ENCODE measurements at places on chromosomes 1 and 21.

DNA sequence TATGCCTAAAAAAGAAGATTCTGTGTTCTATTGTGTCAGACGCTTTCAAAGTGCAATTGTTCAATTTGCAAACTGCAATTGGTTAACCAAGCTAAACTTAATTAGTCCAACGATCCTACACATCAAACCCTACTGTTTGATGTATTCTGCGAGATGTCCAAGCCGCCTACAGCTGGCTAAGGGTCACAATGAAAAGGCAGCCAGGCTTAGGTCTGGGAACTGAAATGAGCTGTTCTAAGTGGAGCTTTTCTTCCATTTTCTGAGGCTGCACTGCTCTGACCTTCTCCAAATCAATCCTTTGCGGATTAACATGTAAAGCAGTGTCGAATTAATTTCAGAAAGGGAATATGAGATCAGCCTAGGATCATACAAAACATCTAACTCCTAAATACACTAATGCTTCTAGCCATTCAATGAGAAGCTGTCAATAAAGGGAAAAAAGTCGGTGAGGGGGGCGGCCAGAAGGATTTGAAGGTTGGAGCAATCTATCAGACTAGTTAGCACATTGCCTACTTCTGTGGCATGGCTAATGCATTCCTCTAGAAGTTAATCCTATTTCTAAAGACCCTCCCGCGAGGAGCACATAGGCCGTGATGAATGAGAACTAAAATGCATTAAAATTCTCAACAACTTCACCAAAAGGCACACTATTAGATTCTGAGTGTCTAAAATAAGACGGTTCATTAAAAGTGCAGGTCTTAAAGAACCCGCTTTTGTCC is 119.0 kb downstream of the SIM2 start:
- DNase-seq, result no peak

- no peak for DNase-seq
These were observed 707 bp upstream of the GPR153 start for GRCh38 chr1:6261615-6261995.

GRCh38 chr1:61399199-61399598 is 316.8 kb downstream of the NFIA start:
- DNase-seq, result no peak

DNA sequence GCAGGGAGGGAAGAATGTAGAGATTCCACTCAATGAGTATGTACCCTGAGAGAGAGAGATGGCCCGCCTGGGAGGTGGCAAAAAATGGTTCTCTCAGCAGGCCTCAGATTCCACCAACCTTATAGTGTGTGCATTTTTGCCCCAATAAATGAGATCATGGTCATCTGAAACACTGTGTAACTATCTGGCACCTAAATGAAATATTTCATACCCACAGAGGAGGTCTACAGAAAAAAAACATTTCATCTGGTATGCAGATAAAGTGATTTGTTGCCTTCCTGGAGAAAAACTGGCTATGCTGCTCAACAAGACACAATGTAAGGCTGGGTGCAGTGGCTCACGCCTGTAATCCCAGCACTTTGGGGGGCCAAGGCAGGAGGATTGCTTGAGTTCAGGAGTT is 4.9 kb downstream of the TMCO2 start:
- DNase-seq, result no peak

- DNase-seq, result no peak
These were observed 77.0 kb upstream of the IFNAR2 start for GRCh38 chr21:33152732-33153130.

- no peak for DNase-seq
These were observed 66.1 kb upstream of the CXADR start for GRCh38 chr21:17446737-17447136.

GRCh38 chr1:156928043-156928602 is 7.7 kb downstream of the LRRC71 start:
- DNase-seq, result no peak

DNA sequence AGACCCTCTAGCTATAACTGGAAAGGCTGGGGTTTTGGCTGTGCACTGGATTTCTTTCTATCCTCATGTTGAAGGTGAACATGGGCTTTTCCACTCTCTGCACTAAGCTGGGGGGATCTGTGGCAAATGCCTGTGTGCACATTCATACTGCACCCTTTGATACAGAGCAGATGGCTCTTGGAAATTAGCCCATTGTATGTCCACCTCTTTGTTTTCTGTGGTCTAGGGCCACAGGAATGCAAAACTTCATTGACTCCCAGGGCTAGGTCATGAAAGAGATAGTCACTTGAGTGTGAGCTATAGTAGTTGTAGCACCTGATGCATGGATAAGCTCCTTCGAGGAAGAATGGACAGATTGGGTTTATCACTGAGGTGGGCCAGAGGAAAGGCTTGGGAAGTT is 5.7 kb upstream of the OR14A16 start:
- no peak for DNase-seq

DNA sequence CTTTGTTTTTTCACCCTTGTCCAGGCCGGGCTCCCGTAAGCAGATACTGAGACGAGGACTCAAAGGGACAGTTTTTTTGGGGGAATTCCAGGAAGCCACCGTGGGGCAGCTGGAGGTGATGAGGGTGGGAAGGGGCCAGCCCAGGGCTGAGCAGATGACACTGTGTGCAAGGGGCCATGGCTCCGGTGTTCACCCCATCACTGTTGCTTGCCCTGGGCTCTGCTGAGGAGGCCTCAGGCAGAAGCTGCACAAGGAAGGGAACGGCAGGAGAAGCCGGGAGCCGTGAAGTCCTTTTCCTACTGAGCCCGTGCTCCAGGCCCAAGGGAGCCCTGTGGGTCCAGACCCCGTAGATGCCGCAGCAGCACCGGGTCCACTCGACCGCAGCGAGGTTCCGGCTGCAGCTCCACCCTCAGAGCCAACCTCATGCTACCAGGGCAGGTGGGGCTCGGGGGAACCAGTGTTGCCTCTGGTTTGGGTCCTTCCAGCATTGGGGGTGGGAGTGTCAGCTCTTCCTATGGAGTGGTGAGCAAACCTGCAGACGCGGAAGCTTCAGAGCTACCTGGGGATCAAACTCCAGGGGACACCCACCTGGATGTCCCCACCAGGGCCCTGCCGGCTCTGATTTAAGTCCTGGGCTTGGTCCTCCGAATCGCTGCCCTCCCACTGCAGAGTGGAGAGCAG is 4.3 kb upstream of the CALML6 start:
- no peak for DNase-seq

DNA sequence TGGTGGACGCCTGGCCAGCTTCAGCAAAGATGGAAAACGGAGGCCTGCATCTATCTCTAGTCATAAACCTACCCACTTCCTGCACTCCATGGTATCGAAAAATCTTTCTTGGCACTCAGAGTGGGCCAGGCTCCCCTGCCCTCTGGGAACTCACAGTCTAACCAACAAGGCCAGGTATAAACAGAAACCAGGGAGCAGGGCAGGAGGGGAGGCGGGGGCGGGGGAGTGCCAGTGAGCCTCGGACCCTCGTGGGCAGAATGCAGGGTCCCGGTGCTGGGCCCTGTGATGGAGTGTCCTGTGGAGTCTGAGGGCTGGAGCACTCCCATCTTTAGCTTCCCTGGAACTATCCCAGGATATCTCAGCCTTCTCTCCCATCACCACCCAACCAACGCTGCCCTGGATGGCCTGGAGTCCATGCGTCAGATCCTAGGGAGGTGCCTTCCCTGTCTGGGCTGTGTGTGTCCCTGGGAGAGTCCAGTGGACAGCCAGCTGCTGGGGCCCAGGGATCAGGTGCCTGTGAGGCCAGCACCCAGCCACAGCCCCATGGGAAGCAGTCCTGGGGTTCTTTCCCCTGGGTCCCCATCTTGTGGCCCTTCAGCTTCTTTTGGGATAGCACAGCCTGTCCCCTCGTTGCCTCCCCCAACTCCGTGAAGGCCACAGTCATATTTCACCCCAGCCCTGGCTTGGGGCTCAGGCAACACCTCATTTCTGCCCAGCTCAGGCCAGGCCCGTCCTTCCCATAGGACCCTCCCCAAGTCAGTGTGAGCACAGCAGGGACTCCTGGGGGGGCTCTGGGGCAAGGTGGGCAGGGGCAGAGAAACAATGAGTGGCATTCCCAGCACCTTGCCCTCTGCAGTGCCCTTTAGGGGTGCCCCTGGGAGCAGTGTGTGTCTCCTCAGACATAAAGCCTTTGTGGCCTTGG is 1.1 kb upstream of the EPS8L3 start:
- DNase-seq, result no peak

DNA sequence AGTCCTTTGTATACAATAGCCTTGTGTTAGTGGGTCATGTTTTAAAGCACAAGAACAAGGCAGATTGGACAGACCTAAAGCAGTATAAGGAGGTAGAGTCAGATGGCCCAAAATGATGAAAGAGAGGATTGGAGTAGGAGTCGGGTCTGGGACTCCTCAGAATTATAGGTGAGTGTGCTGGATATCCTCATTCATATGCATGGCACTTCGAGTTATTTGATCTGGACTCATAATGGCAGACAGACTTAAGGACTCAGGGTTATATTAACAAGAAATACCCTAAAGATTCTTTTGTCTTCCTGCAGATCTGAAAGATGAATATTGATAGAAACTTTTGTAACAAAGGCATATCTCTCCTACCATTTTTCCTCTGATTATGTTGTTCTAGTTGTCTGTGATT is 92.7 kb downstream of the GABPA start:
- DNase-seq, result no peak

DNA sequence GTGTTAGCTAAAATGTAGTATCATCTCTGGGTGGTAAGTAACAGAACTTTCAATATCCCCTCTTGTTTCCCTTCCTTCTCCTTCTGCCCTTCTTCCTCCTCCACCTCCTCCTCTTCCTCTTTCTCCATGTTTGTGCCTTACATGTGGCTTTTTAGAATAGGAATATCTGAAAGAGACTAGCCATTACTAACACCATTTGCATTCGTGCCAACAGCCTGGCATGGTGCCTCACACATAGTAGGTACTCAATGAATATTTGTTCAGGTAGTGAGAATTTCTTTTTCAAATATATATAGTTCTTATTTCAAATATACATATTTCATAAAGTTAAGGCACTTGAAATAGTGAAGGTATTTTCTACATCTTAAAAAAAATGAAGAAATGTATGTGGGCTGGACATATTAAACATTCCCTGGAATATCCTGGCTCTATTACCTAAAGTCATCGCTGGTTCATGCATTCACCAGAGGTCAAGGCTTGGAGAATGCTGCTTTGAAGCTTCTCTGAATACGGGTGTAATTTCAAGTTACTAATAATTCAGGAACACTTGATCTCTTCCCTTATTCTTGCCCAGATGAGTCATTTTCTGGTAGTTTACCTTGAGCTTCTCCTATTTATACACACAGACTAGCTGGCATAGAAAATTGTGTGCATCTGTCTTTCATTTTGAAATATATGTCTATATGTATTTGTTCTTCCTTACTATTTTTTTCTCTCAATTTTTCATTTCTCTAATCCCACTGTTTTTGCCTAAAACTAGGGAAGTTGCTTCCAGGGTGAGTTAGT is 319.4 kb downstream of the TGFB2 start:
- DNase-seq, result no peak

- DNase-seq, result no peak
These were observed 61.1 kb upstream of the FBXO28 start for GRCh38 chr1:224052772-224053171.

- no peak for DNase-seq
These were observed 10.2 kb downstream of the SLC45A3 start for GRCh38 chr1:205670150-205670446.

GRCh38 chr1:238961790-238962189 is 424.6 kb upstream of the CHRM3 start:
- DNase-seq, result no peak

- DNase-seq, result no peak
These were observed 92.0 kb downstream of the MAST2 start for GRCh38 chr1:45895406-45895805.

DNA sequence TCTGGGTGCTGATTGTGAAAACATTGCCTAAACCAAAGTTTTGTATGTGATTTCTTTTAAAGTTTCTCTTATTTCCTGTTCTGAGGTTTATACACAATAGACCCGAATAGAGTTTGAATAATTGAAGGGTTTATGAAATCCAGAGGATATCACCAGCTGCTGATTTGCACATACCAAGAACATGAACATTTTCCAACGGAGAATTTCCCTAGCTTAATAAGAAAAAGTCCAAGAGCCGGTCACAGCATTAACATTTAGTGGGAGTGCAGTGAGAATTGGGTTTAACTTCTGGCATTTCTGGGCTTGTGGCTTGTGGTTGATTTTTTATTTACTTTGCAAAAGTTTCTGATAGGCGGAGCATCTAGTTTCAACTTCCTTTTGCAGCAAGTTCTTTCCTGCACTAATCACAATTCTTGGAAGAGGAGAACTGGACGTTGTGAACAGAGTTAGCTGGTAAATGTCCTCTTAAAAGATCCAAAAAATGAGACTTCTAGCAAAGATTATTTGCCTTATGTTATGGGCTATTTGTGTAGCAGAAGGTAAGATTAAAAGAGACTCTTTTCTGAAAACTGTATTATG is at the start of gene CFH:
CFH (plus strand) TSS at position 407 of the 579 bp plus-strand sequence; CDS start at position 482, 75 bp downstream.
- DNase-seq, result no peak

GRCh38 chr1:220767312-220768125 is 19.2 kb upstream of the MTARC1 start:
- DNase-seq, result no peak

GRCh38 chr1:116503546-116504307 is 67.1 kb downstream of the CD58 start:
- no peak for DNase-seq

GRCh38 chr1:20068722-20069121 is 1.3 kb upstream of the PLA2G5 start:
- no peak for DNase-seq

DNA sequence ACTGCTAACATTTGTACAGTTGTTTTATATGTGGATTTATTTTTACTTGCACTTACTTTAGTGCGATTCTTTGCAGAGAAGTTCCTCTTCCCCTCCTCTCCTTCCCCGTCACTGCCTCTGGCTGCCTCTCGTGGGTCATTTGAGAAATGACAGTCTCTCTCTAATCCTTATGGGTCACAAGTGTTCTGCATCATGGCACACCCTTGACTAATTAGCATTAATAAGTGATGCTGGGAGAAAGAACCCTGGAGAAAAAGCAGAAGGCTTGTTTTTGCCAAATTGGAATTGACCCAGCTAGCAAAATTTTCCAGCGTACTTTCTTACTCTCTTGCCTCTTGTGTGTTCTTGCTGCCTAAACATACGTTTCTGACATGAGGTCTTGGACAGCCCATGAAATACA is 301.2 kb downstream of the DUSP10 start:
- no peak for DNase-seq

- DNase-seq, result no peak
These were observed 50.6 kb downstream of the NRIP1 start for GRCh38 chr21:15014221-15014620.

GRCh38 chr1:231736464-231736863 is 109.9 kb downstream of the DISC1 start:
- DNase-seq, result no peak
